ENCODE measurements at places on chromosomes 3 and 15.

DNA sequence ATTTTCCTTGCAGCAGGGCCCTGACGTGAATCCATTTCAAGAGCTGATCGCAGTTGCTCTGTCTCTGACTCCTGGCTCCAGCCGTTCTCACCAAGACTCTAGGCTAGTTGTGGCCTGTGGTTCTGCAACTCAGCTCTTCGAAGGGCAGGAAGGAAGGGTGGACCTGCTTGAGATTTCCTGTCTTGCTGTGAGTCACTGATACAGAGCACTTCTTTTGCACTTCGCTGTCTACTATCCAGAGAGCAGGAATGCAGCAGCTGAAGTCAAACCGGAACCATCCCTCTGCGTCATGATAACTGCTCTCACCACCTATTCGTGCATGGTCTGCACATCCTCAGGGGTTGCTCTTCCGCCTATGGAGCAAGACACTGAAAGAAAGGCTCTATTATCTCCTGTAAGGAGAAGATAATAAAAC is 59.7 kb downstream of the RAP2B start:
- peak; percentile 48 for DNase-seq

DNA sequence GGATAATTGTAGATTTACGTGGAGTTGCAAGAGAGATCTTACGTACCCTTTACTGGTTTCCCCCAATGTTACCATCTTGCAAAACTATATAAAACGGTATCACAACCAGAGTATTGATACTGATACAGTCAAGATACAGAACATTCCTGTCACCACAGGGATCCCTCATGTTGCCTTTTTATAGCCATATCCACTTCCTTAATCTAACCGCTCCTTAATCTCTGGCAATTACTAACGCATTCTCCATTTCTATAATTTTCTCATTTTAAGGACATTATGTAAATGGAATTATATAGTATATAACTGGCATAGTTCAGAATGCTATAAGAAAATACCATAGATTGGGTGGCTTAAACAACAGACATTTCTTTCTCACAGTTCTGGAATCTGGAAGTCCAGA is 61.1 kb downstream of the SEC22A start:
- no peak for DNase-seq

DNA sequence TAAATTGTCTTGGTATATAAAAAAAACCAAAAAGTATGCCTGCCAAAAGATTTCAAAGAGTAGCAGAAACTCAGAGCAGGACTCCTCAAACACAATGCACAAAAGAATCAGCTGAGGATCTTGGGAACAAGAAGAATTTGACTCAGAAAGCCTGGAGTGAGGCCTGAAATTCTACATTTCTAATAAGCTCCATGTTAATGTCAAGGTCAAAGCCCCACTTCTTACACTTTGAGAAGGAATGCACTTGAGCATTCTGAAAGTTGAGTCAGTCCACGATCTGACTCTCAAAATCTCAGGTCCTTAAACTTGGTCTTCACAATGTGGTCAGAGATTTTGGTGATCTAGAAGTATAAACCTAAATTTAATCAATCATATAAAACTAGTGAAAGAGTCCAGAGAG is 910.0 kb upstream of the GBE1 start:
- no peak for DNase-seq

GRCh38 chr15:55118344-55118870 is 78.3 kb downstream of the RSL24D1 start:
- DNase-seq: no peak

DNA sequence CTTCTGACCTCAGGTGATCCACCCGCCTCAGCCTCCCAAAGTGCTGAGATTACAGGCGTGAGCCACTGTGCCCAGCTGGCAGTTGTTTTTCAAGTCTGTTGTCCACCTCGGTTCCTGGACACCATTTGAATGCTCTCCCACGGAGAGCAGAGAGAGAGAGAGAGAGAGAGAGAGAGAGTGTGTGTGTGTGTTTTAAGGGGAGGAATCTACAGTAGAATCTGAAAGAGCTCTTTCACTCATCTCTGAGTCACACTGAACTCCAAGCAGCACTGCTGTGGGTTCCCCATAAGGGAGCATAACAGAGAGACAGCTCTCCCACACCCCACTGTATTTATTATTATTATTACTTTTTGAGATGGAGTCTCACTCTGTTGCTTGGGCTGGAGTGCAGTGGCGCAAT is 156.6 kb downstream of the RPLP1 start:
- DNase-seq: no peak

GRCh38 chr3:37882711-37883110 is 21.0 kb downstream of the CTDSPL start:
- no peak for DNase-seq

- no peak for DNase-seq
Measured at GRCh38 chr3:114651555-114651954, 357.7 kb downstream of the TIGIT start.

GRCh38 chr3:48474619-48475018 is 28.1 kb downstream of the ATRIP start:
- DNase-seq: no peak

- DNase-seq: no peak
Measured at GRCh38 chr3:129936757-129937156, 37.8 kb upstream of the TRH start.

GRCh38 chr15:55829826-55830225 is 86.9 kb upstream of the PRTG start:
- DNase-seq: no peak

DNA sequence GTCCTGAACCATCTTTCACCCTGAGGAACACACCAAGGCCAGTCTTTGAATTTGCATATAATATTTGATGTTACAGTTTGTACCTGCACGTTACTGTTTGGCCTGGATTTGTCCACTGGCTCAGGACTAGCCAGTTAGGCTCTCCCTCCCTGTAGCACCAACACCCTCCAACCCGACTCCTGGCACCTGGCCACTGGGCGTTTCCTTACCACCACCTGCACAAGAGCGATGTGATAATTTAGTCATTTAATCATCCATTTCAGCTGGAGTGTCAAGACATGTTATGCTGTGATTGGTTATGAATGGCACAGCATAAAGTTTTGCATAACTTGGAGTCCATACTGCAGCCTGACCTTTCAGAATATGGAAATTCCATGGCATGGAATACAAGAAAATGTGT is 242.4 kb downstream of the KCNMB2 start:
- no peak for DNase-seq

GRCh38 chr15:89132611-89133507 is 44.6 kb downstream of the ABHD2 start:
- no peak for DNase-seq

DNA sequence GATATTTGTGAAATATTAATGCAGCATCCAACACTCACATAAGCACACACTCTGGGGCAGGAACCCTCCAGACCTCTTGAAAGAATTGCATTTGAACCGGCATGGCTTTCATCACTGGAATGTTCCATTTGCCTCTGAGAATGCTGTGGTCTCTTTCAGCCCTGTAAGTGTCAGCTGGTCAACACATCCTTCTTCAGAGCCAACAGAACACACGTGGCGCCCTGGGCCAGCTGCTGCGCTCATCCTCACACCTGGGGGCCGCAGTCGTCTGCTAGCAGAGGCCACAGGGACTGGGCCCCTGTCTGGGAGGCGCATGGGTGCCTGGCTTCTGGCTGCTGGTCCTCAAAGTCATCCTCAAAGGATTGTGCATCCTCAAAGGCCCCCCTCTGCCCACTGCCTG is 71.4 kb upstream of the HERC1 start:
- DNase-seq: no peak

GRCh38 chr15:63231206-63231605 is 41.8 kb downstream of the RAB8B start:
- DNase-seq: no peak

DNA sequence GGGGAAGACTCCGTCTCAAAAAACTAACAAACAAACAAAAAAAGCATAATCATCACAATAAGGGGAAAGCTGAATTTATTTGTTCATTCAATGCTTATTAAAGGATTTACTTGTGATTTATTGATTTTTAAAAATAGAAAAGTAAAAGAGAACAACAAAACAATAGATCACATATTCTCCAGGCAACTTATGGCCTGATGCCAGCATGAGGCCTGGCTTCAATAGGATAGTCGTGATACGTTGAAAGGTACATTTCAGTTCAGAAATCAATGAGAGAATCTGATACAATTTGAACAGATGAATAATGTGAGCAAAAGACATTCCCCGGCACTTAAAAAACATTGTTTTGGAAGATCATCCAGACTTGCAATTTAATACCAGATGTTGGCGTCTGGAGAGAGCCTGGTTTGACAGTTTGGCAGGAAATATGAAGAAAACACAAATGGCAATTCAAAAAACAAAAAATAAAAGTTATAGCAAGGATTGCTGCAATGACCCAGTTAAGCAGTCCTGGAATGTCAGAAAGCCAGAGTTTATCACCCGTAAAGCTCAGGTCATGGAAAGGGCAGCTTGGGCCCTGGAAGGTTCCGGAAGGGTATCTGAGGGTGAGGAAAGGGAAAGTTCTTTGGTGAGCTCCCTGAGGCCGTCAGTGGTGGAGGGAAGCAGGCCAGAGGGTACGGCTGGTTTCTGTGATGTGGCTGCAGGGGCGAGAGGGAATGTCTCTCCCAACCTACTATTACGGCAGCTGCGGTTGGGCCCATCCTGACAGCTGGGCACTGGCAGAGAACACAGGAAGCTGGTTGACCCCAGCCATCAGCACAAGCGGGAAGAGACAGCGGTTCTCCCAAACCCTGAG is 230.2 kb upstream of the HES1 start:
- DNase-seq: no peak

DNA sequence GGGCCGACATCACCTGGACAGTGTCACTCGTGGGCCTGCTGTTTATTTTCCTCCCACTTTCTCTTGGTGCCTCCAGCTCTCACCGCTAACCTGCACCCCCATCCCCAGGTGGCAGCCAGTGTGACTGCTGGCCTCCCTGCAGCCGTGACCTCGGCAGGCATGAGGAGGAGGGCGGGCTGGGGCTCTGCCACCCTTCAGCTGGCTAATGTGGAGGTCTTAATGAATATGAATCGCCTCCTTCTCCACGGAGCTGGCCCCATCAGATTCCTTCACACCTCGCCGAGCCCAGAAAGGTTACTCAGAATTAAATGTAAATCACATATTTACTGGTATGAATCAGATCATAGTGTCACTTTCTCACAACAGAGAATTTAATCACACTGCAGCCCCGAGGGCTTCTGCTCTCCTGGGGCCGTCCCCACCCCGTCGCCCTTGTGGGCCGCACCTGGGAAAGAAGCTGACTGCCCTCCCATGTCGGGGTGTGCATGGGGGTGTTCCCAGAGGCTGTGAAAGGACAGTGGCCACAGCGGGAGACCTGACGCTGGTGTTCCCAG is 171.1 kb upstream of the TLE3 start:
- DNase-seq: no peak

DNA sequence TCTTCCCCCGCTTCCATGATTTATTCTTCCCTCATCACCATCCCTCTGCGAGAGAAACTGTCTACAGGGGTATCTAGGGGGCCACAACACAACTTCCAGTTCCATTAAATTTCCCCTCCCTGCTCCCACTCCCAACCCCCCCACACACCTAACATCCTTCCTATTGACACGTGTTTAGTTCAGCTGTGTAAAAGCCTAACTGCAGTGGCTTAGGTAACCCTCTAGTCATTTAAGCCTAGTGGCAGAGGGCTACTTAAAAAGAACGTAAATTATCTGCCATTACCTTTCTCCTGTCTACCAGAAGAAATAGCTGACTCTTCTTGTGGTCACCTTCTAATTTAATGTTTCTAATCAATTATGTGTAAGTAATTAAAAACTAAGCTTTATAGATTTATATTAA is 56.3 kb downstream of the ZNF148 start:
- DNase-seq: no peak

- no peak for DNase-seq
Measured at GRCh38 chr3:182005701-182006100, 294.0 kb downstream of the SOX2 start.

GRCh38 chr3:73228959-73229358 is 167.5 kb downstream of the EBLN2 start:
- DNase-seq: no peak

DNA sequence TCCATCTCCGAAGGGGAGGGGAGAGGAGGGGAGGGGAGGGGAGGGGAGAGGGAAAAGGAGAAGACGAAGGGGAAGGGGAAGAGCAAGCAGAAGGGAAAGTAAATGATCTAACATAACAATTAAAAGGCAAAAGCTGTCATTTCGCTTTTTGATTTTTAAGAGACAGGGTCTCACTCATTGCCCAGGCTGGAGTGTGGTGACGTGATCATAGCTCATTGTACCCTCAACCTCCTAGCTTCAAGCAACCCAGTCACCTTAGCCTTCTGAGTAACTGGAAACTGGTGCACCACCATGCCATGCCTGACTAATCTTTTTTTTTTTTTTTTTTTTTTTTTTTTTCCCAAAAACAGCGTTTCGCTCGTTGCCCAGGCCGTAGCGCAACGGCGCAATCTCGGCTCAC is 22.6 kb downstream of the ADAM10 start:
- no peak for DNase-seq

DNA sequence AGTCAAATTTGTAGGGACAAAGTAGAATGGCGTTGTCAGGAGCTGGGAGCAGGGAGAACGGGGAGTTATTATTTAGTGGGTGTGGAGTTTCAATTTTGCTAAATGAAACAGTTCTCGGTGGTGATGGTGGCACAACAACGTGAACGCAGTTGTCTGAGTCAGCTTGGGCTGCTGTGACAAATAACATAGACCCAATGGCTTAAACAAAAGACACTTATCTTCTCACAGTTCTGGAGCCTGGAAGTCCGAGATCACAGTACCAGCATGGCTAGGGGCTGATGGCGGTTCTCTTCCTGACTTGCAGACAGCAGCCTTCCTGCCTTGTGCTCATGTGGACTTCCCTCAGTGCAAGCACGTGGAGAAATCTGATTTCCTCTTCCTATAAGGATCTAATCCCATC is 90.2 kb downstream of the CHSY1 start:
- no peak for DNase-seq

GRCh38 chr3:120641696-120642246 is 40.3 kb downstream of the HGD start:
- no peak for DNase-seq

- DNase-seq: no peak
Measured at GRCh38 chr15:28110481-28110881, 11.4 kb upstream of the OCA2 start.

- no peak for DNase-seq
Measured at GRCh38 chr3:143586576-143586975, 261.7 kb downstream of the SLC9A9 start.

GRCh38 chr3:126445506-126445905 is 30.2 kb downstream of the ZXDC start:
- DNase-seq: no peak

All from stimulated activated CD4-positive, alpha-beta T cell treated with anti-CD3 and anti-CD28 coated beads, TNF-alpha, amount 100 ng/mL, for 4 hours (primary cell).